ENCODE measurements at places on chromosomes 4 and X.

- no peak for DNase-seq
Observed at GRCh38 chr4:87118826-87119225, 101.6 kb downstream of the KLHL8 start.

GRCh38 chr4:56752985-56753384, 68.5 kb downstream of the SPINK2 start:
- DNase-seq = no peak

DNA sequence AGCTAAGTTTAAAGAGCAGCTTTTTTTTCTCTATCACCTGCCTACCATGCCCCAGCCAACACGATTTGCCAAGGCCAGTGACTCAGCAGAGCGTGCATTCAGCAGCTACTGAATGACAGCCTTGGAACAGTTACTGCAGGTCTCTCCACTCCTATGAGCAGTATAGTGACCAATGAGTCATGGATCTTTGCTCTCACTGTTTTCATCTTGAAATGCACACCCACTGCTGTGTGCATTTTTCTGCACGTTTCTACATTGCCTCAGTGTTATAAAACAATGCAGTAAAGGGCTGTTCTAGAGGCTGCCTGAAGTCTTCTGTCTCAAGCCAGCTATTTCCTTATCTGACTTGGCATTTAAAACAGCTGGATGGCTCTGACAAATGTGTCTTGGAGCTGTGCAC, 66.0 kb upstream of the C4orf54 start:
- DNase-seq = peak; percentile 26

- DNase-seq = no peak
Observed at GRCh38 chr4:610411-611261, 14.7 kb upstream of the PDE6B start.

- no peak for DNase-seq
Observed at GRCh38 chr4:24772061-24772705, 23.2 kb upstream of the SOD3 start.

- peak; percentile 66 for DNase-seq
Observed at GRCh38 chr4:40121515-40121914, 64.9 kb downstream of the N4BP2 start.

DNA sequence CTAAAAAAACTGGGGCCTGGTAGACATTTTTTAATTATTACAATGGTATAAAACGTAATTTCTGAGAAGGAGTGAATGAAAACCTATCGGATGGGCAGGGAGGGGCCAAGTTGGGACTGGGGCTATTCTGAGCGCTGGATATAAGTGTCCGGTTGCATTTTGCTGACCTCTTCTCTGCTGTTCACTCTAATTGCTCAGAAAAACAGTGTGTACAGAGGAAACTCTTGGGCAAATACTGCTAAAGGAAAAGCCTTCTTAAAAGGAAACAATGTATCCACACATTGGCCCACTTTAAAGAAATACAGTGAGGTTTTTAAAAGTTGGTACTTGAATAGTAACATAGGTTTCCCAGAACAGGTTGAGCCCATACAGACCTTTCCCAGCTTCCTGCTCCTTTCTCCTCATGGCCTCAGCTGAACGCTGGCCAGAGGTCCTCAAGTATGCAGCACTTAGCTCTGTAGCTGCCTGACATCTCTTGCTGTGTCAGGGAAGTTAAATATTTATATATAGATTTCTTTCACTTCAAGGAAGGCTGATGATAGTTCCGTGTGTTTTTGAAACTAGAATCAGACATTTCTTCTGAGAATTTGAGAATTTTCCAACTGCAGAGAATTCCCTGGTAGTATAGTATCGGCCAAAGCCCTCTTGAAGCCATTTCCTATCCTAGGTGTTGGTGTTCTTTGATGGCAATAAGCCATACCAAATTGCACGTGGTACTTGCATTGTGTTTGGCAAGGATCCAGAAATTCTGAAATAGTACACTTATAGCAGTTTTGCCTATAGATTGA, 97.1 kb upstream of the SLC4A4 start:
- DNase-seq = no peak

DNA sequence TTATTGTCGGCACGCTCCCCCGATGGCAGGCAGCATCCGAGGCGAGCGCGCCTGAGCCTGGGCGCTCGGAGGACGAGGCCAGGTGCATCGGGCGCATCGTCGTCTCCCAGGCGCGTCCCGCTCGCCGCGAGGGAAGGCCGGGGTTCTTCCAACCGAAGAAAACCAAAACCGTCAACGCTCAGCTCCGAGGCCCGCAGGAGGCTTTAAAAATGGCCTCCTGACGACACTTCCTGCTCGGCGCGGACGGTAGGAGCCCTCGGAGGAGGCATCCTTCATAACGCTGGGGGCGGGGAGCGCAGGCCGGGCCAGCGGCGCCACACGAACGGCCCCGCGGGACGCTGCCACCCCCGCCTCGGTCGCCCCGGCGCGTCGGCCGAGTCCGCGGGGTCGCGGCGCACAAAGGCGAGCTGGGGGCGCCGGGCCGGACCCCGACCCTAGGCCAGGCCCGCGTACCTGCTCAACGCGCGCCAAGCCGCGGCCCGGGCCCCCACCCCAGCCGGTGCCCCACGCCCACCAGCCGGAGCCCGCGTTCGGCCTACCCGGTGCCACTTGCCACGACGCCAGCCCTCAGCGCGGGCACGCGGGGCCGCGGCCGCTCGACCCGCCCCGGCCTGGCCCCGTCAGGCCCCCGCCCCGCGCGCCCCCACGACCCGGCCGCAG, 501 bp downstream of the ZNF518B start:
- DNase-seq = peak; percentile 57

DNA sequence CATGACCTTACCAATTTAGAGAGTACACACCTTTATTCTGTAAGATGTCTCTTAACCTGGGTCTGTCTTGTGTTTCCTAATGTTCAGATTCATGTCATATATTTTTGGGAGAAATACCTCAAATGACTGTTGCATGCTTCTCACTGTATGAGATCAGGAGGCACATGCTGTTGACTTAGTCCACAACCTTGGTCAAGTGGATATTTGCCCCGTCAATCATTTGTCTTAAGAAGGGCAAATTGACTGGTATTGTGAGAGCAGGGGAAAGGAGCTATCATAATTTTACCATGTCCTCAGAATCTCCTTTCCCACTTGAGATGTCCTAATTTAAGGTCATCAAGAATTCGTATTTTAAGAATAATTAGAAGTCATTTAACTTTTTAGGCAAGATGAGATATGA, 11.0 kb downstream of the NUDT9 start:
- DNase-seq = no peak

DNA sequence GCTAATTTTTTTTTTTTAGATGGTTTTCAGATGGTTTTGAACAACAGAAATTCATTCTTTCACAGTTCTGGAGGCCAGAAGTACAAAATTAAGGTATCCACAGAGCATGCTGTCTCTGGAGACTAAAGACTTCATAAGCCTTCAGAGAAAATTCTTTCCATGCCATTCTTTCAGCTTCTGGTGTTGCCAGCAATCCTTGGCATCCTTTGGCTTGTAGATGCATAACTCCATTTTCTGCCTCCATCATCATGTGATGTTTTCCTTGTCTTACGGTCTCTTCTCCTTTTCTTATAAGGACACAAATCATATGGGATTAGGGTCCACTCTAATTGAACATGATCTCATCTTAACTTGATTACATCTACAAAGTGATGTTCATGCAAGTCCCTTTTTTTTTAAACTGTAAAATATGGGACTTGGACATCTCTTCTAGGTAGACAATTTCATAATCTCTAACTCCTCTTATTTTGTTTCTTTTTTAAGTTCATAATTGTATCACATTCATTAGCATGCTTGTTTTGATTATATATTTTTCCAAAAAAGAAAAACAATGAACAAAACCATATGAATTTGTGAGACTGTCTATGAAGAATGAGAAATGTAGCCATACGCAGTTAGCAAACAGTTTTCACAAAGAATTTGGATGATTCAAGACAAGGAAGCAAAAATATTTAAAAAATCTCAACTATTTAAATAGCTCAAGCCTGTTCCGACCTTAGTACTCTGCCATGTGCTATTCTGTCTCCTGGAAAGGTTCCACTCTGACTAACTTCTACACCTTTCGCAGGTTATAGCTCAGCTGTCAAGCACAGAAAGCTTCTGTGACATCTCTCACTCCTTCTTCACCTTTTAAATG, 53.1 kb upstream of the GIMD1 start:
- no peak for DNase-seq

- no peak for DNase-seq
Observed at GRCh38 chrX:20237864-20238263, 28.8 kb downstream of the RPS6KA3 start.

- no peak for DNase-seq
Observed at GRCh38 chr4:158998624-158999023, 104.3 kb upstream of the RAPGEF2 start.

DNA sequence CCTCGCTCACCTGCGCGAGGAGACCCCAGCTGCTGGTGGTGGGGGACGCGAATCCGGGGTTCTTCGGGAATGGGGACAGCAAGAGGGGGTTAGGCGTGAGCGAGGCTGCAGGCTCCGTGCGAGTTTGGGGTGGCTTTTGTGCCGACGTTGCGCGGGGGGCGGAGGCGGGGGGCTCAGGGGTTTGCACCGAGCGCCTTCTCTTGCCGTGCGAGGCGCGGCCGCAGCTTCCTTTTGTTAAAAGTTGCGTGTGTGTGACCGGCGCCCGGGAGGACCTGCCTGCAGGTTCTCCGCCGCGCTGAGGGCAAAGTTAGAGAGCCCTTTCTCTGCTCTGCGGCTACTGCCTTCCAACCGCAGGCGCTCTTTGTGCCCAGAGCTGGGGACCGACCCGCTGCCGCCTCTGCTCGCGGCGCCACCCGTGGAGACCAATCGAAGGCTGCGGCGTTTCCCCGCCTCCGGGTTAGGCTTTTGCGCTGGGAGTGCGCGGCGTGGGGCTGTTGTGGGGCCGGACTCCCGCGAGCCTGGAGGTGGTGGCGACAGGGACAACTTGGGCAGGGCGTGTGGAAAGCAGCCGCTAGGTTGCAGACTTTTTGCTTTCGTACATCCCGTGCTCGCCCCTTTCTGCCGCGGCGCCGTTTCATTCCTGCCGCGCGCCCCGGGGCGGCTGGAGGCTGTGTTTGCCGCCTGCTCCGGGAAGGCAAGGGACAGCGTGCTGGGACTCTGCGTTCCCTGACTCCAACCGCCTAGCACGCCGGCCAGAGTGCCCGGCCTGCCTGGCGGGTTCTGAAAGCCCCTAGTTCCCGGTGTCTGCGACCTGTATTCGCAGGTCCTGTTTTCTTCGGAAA, 716 bp downstream of the KIT start:
- peak; percentile 12 for DNase-seq

DNA sequence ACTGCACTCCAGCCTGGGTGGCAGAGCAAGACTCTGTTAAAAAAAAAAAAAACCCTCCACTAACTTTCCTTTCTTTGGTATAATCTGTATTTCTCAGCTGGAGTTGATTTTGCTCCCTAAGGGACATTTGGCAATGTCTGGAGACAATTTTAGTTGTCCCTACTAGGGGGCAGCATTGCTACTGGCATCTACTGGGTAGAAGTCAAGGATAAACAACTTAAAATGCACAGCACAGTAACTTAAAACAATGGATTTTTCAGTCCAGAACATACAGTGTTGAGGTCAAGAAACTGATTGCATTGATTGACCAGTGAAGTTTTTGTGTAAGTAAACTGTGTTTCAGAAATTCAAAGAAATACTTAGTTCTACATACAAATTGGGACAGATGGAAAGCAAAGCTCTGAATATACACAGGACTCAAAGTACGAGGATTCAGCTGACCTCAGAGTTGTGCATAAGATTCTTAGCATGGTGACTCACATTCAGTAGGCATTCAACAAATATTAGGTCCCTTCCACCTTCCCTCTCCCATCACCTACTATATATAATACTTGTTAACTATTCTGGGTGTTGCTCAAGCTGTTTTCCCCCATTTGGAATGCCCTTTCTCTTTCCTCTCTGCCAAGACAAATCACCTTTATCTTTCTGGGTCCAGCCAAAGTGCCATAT, 8.8 kb downstream of the DDX53 start:
- peak; percentile 2 for DNase-seq

GRCh38 chr4:138727731-138728130, 287.9 kb upstream of the NOCT start:
- no peak for DNase-seq

- DNase-seq = peak; percentile 4
Observed at GRCh38 chrX:50881028-50881427, 29.5 kb upstream of the BMP15 start.

DNA sequence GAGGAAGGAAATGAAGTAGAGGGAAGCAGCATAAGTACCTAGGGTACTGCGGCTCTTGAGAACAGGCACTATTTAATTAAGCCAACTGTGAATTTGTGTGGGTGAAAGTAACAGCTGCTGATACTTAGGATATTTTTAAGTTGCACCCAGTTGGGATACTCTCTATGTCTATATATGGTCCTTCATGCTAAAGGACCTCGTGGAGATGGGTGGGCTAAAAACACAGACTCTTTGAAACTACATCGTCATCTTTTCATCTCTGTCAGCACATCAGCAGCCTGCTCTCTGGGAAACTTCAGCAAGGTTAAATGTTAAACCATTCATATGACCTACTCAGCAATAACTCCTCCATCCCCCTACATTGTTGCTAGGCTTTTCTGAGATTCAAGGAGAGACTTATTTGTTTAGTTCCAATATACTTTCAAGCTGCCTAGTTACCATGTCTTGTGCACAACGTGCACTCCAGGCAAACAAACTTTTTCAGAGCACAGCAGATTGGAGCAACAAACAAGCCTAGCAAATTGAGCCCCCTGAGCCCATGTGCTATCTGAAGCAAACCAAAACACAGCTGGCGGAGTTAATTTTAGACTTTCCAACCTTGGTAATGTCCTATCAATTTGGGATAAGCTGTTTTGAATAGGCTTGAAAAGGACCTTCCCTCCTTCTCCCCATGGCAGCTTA, 6.2 kb upstream of the MOB1B start:
- no peak for DNase-seq

- no peak for DNase-seq
Observed at GRCh38 chr4:135538698-135539097, 1337.1 kb upstream of the PABPC4L start.

DNA sequence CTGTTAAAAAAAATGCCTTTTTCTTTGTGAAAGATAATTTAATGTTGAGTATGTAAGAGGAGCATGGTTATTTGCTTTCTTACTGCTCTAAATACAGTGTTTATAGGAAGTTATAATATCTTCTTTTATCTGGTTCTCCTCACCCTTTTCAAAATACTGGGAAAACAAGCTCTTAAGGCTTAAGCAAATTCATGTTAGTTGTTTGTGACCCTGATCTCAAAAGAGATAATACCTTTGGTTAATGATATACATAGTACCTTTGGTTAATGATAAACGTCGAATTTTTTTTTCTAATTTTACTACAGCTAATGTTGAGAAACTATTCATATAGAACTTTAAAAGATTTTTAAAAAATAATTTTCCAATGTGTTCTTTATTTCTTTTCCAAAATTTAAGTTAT, 180.1 kb downstream of the RAPGEF2 start:
- no peak for DNase-seq

Measured in activated CD4-positive, alpha-beta T cell treated with anti-CD3 and anti-CD28 coated beads, Interleukin-2, Interleukin-4, amounts not matched to agents 100 ng/mL and 50 ng/mL, durations not matched to agents 16 hours and 8 hours (primary cell).